ENCODE measurements at places on chromosomes 7 and 10.

GRCh38 chr7:116998567-116999175 is 45.4 kb downstream of the ST7 start:
- no peak for ATAC-seq

GRCh38 chr7:24408798-24409430 is 124.9 kb downstream of the NPY start:
- ATAC-seq, result no peak

GRCh38 chr10:6119423-6119822 is 30.6 kb downstream of the RBM17 start:
- no peak for ATAC-seq

DNA sequence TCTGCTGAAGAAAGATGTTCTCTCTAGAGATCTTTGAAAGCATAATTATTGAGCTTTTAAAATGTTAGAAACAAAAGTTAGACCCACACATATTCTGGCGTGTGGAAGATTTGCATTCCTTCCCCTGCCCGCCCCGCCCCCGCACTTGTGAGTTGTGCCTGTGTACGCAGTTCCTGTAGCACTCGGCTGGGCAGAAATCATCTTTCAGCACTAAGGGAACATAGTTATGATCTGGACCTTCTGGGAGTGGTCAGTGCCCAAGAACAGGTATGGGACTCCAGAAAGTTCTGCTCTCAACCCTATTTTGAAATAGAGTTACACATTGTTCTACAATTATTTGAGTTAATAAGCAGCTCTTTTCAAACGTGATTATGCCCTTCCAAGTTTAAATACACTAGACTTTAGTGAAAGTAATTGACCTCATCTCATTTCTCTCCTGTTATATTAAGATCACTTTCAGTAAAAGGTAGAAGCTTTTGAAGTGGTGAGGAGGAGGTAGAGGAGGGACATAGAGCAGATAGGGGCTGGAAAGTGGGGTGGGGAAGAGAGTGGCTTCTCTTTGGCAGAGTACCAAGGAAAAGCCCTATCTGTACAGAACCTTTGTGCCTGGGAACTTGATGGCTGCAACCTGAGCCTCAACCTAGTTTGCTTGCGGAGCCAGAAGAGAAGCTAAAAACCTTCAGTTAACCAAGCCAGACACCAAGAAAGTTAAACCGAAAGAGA is 5.7 kb downstream of the BLVRA start:
- ATAC-seq, result no peak

GRCh38 chr7:82105463-82105862 is 335.6 kb upstream of the HGF start:
- peak; percentile 61 for ATAC-seq

- ATAC-seq, result no peak
Measured at GRCh38 chr10:45420453-45421192, 46.6 kb downstream of the ALOX5 start.

DNA sequence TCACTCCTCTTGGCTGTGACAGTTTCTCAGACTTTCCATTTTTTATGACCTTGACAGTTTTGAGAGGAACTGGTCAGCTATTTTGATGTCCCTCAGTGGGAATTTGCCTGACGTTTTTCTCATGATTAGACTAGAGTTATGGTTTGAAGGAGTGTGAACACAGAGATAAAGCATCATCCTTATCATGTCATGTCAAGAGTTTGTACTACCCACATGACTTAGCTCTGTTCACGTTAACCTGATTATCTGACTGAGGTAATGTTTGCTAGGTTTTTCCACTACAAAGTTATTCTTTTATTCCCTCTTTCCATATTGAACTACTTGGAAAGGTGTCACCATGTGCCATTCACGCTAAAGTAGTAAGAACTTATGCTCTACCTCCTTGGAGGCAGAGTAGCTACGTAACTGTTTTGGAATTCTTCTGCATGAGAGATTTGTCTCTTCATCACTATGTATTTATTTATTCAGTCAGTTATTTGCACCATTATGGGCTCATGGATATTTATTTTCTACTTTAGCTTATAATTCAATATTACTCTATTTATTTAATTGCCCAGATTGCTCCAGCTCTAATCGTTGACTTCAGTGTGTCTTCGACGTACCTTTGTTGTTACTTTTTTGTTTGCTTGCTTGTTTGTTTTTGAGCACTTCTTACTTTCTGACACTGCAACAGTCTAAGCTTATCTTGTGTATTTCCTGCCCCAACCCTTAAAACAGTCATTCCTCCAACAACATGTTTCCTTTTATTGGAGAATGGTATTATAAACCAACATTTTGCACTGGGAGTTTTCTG is 50.4 kb downstream of the CPED1 start:
- no peak for ATAC-seq

DNA sequence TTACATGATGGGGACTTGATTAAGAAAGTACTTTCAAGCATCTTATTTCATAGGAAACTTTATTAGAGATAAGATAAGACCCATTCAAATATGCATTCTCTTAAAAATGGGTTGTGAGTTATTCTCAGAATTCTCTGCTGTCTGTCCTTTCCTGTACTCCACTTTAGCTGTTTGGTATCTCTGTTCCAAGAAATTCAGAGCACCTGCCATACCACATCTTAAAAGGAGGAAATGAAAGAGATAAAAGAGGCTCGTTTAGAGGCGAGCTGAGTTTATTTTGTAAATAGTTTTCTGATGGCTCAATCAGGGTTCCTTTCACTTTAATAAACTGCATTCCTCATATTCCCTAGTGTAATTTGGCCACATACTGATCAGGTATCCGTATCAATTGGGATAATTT is 87.2 kb downstream of the MDFIC start:
- ATAC-seq, result no peak

DNA sequence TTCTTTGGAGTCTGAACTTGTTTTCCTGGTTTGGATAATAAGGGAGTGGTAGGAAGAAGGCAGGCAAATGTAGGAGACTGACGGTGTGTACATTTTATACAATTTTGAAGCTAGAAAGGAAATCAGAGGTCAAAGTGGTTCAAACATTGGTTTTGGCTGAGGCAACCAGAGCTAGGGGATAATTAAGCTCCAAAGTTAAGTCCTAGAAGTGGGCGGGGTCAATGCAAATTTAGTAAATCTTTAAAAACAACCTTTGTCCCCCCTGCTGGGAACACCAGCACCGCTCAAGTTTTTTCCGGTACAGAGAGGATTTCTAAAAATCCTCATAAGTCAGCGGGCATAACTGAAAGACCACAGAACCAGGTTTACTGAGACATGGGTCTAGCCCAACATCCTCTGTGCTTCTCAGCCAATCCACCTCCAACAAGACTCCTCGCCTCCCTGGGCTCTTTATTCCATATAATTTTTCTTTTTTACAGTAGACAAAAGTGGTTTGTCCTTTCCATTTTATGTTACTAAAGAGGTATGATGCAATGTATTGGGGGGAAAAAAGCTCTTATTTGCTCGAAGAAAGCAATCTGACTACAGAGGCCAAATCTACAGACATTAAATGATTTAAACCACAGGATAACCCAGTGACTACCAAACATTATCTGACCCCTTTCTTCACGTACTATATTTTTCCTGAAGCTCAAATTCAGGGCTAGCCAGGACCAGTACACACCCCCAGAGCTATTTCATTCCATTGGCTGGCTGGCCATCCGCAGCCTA is 1.6 kb downstream of the GLUD1 start:
- ATAC-seq, result no peak

DNA sequence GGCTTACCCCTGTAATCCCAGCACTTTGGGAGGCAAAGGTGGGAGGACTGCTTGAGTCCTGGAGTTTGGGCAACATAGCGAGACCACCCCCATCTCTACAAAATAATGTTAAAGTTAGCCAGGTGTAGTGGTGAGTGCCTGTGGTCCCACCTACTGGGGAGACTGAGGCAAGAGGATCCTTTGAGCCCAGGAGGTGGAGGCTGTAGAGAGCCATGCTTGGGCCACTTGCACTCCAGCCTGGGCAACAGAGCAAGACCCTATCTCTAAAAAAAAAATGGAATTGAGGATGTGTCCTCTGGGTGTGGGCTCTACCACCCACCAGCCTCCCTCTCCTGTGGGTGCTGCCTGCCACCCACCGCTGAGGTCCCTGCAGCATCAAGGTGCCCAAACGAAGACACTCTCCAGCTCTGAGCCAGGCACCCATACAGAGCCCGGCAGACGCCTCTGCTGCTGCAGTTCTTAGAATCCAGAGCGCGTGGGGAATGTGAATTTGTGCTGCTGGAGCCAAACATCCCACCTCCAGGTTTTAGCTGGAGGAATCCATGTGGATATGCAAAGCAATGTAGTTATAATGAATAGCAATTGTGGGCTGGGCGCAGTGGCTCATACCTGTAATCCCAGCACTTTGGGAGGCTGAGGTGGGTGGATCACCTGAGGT is 176.0 kb upstream of the TNRC18 start:
- ATAC-seq, result no peak

- peak; percentile 38 for ATAC-seq
Measured at GRCh38 chr7:151565541-151565940, 45.8 kb upstream of the RHEB start.

GRCh38 chr10:88457660-88458059 is 125.5 kb downstream of the RNLS start:
- no peak for ATAC-seq

DNA sequence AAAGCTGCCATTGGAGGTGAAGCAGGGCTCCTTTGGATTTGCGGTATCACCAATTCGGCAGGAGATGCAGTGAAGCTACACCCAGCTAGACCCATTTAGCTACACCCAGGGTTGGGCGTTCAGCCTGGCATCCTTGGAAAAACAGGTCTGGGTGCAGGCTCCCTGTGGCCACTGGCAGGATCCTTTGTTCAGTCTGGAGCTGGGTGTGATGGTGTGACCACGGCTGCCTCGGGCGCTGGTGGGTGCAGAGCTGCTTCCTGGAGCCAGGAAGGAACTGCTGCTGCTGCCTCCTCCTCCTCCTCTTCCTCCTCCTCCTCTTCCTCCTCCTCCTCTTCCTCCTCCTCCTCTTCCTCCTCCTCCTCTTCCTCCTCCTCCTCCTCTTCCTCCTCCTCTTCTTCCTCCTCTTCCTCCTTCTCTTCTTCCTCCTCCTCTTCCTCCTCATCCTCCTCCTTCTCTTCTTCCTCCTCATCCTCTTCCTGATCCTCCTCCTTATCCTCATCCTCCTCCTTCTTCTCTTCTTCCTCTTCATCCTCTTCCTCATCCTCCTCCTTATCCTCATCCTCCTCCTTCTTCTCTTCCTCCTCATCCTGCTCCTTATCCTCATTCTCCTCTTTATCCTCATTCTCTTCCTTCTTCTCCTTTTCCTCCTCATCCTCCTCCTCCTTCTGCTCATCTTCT is 84.0 kb downstream of the GRK5 start:
- peak; percentile 44 for ATAC-seq

Data from SK-N-SH treated with all-trans-retinoic acid at 6 μM for 48 hours (cell line).